ENCODE measurements at places on chromosomes 6 and 20.

- peak; percentile 52 for DNase-seq
These were observed 1.4 kb downstream of the MAPK13 start for GRCh38 chr6:36131511-36132245.

DNA sequence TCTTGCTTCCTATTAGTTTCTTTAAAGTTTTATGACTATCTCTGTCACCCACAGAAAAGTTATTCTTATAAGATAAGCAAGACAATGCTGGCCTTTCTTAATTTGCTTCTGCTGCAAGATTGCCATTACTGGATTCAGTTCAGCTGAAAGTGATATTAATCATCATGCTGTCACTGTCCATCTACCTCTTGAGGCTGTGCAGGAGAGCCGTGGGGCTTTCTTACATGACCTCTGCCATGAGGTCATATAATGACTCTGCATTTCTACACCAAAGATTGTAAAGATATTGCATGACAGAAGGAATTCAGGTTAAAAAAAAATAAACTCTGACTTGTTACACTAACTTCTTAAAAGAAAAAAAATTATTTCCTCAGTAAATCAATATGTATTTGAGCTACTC, 106.9 kb downstream of the TRDN start:
- DNase-seq = no peak

GRCh38 chr6:146305951-146306350, 237.7 kb upstream of the RAB32 start:
- no peak for DNase-seq

GRCh38 chr6:86477500-86478148, 459.7 kb upstream of the HTR1E start:
- DNase-seq = no peak

DNA sequence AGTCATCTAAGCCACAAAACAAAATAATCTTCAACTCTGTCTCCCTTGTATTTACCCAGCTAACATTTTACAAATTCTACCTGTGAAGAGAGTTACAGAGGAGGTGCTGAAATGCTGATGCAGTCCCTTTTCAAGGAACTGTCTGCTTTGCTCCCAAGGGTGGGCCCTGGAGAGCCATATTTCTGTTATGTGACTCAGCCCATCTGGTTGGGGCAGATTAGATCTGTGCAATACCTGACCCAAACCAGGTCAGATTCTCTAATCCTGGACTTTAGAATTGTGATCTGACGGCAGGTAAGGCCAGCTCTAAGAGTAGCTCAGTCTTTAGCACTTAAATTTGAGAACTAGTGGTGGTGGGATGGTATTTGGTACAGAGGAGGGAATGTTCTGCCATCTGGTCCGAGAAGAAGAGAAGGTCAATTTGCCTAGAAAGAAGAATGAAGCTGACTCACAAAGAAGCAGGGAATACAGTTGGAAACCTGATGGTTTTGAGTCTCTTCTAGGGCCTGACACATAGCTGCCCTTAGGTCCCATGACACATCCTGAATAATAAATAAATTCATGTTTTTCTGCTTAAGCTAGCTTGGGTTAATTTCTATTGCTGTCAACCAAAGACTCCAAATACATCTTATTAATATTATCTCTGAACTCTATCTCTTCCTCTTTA, 8.1 kb downstream of the ZNF311 start:
- no peak for DNase-seq

- DNase-seq = no peak
These were observed 376.5 kb downstream of the KHDRBS2 start for GRCh38 chr6:61909486-61909885.

GRCh38 chr20:40584130-40584809, 104.8 kb downstream of the MAFB start:
- no peak for DNase-seq

DNA sequence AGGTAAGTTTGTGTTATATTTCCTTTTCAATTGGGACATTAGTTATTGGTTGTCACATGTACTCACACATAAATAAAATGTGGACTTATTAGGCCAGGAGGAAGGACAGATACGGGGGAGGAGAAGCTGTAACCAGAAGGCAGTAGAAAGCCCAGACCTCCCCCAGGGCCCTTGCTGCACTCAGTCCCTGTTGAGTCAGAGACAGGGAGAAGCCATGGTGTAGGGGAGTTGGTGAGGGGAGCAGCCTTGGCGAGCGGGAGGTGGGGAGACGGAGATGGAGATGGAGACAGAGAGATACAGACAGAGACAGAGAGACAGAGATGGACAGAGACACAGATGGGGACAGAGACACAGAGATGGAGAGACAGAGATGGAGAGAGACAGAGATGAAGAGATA, 263.2 kb downstream of the DLL1 start:
- no peak for DNase-seq

DNA sequence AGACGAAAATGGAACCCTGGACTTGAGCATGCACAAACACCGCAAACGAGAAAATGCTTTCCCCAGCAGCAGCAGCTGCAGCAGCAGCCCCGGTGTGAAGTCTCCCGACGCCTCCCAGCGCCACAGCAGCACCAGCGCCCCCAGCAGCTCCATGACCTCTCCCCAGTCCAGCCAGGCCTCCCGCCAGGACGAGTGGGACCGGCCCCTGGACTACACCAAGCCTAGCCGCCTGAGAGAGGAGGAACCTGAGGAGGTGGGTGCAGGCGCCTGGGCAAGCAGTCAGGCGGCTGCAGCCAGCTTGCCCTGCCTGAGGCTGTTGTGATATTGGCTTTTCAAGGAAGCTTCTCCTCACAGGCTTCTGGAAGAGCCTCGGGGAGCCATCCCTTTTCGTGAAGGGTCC, 35.8 kb upstream of the PCMTD2 start:
- no peak for DNase-seq

Data from GM03348 (cell line).